Airway epithelial cell (primary cell): ENCODE measurements at places on chromosomes 16 and 17. TPM values are rescaled to one million over a fixed set of nuclear protein-coding genes. Genes with fewer than 3 reads are reported as not detected.

Gene TMEM220
- total RNA-seq = 0.21 TPM in 1 of 2 replicates, not detected in the other

Gene TNS4
- 179 and 332 TPM in 2 replicates for total RNA-seq

Gene MEOX1
- total RNA-seq = 0.28 TPM in 1 of 2 replicates, not detected in the other

Gene SLFN12
- 6.2 and 7.0 TPM in 2 replicates for total RNA-seq

Gene TAT
- total RNA-seq = not detected in 2 replicates

Gene CCDC154
- not detected in 2 replicates for total RNA-seq

Gene SYT17
- 0.51 and 3.0 TPM in 2 replicates for total RNA-seq

Gene CCDC102A
- total RNA-seq = 5.4 and 5.8 TPM in 2 replicates

Gene EPN3
- total RNA-seq = 30.8 and 61.9 TPM in 2 replicates

Gene KRTAP9-2
- total RNA-seq = not detected in 2 replicates

Gene DLX3
- 0.46 and 0.99 TPM in 2 replicates for total RNA-seq

Gene XAF1
- 0.21 TPM in 1 of 2 replicates, not detected in the other for total RNA-seq

Gene CTRB2
- total RNA-seq = not detected in 2 replicates

Gene EMC8
- 42.9 and 56.0 TPM in 2 replicates for total RNA-seq

Gene KIFC3
- total RNA-seq = 28.2 and 41.1 TPM in 2 replicates

Gene ACTG1
- 6,098 and 7,194 TPM in 2 replicates for total RNA-seq

Gene FNDC8
- not detected in 2 replicates for total RNA-seq

Gene TEKT5
- total RNA-seq = not detected in 2 replicates

Gene CD300LG
- total RNA-seq = not detected in 2 replicates

Gene SLC5A11
- not detected in 2 replicates for total RNA-seq

Gene TMEM235
- total RNA-seq = not detected in 2 replicates

Gene NUBP2
- total RNA-seq = 119 and 173 TPM in 2 replicates

Gene EVI2A
- total RNA-seq = 0.19 and 0.21 TPM in 2 replicates

Gene HSPB9
- total RNA-seq = not detected in 2 replicates

Gene CPHXL2
- not detected in 2 replicates for total RNA-seq

Gene TERB1
- total RNA-seq = 0.07 and 0.46 TPM in 2 replicates

Gene HSF4
- 2.5 TPM in 1 of 2 replicates, not detected in the other for total RNA-seq

Gene SEZ6L2
- 9.9 and 11.2 TPM in 2 replicates for total RNA-seq

Gene TVP23C
- 4.7 and 6.7 TPM in 2 replicates for total RNA-seq

Gene KRT37
- not detected in 2 replicates for total RNA-seq
